ENCODE measurements at places on chromosomes 3 and 15.

GRCh38 chr15:70234256-70234905 lies 136.7 kb upstream of the TLE3 start:
- DNase-seq, result peak; percentile 84

- DNase-seq, result no peak
These were observed 152.9 kb upstream of the SOX2 start for GRCh38 chr3:181558870-181559269.

GRCh38 chr3:12574661-12575060 lies 17.8 kb downstream of the MKRN2 start:
- no peak for DNase-seq

DNA sequence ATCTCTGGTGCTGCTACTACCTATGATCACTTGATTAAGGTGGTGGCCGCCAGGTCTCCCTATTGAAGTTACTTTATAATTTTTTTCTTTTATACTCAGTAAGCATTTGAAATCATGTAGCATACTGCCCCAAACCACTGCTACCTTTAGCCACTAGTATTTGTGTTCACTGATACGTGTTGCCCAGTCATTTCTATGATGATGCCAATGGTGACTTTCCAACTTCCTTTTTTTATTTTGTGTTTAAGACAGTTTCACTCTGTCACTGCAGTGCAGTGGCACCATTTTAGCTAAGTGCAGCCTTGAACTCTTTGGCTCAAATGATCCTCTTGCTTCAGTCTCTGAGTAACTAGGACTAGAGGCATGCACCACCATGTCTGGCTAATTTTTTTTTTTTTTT lies 598.2 kb downstream of the NAALADL2 start:
- no peak for DNase-seq

GRCh38 chr3:49495023-49495422 lies 25.0 kb downstream of the DAG1 start:
- no peak for DNase-seq

DNA sequence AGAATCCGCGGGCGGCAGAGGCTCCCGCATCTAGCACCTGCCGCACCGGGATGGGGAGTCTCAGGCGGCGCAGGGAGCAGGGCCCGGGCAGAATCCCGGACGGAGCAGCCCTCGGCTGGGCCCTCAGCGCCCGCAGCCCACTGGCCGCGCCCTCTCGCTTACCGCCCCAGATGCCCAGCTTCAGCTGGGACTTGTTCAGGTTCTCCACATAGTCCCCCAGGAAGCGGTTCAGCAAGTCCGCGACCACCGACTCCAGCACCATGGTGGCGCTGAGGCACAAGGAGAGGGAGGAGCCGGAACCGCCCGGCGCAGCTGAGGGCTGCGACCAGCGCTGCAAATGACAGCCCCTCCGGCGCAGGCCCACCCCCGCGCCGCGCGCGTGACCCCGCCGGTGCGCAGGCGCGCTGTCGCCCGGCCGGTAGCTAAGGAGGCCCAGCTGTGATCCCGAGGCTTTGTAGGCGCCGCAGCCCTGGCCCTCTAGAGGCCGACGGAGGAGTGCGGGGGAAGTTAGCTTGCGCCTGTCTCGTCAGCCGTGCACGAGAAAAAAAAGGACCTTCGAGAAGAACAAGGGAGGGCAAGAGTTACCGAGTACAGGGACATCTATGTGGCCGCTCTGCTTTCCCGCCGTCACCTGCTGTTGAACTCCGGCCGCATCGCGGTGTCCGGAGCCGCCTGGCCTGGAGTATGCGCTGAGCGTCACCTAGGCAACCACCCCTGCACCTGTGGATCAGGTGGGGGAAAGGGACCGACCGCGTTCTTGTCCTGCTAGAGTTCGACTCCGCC lies at the start of gene VPS13C:
Gene VPS13C, minus strand, starts transcription at position 335 of the 783 bp plus-strand sequence. Its CDS starts 73 bp downstream, at position 262.
- DNase-seq, result peak; percentile 99

DNA sequence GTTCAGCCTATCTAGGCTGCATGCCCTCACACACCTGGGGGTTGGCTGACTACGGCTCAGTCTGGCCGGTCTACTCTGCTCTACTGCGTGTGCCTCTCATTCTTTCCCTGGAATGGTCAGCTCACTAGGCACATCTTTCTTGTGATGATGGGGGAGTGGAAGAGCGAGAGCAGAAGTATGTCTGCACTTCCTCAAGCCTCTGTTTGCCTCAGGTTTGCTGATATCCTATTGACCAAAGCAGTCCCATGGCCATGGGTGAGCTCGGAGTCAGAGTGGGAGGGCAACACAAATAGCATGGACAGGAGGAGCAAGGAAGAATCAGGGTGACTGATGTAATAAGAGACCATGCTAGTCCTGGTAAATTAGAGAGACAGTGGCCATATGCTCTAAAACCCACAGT lies 167.9 kb upstream of the PRICKLE2 start:
- no peak for DNase-seq

GRCh38 chr3:123623346-123623880 lies 38.6 kb upstream of the HACD2 start:
- DNase-seq, result no peak

DNA sequence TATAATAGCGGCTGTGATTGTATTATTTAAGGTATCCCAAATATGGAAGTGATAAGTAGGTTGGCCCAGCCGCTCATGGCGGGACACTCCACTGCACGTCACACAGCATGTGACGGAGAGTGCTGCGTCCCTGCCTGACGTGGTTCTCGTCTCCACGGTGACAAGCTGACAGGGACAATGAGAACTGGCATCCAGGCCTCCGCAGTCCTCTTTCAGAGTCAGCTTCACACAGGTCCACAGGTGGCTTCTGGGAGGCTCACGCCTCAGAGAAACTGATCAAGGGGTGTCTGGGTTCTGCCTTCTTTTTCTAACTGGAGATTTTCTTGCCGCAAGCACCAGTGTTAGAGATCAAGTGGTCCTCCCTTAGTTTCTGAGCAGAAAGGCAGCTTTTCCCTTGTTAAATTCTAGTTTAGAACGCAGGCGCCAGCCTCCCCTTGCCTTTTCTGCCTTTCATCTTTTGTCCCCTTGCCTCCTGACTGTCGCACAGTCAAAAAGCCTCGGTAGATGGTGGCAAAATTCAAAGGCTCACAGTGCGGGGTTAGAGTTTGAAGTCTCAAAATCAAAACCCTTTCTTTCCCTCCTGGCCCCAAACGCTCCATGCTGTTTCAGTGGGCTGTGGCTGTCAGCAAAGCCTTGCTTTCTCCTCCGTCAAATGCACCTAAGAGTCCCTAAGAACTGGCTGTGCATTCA lies 120.9 kb downstream of the ATP10A start:
- no peak for DNase-seq

DNA sequence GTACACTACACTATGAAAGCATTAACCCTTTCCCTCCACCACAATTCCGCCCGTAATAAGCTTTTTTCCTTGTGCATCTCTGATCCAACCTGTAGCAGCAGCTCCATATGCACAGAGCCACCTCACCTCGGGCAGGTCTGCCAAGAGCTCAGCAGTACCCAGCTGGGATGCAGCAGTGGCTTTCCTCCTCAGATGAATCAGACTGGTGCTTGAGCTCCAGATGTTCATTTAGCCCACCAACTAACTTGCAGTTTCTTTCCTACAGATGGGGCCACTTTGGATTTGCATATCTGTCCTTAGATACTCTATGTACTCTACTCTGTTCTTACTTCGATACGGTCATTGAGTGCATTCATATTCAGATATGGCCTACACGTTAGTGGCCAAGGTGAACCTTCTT lies 14.8 kb upstream of the FSIP1 start:
- DNase-seq, result no peak

DNA sequence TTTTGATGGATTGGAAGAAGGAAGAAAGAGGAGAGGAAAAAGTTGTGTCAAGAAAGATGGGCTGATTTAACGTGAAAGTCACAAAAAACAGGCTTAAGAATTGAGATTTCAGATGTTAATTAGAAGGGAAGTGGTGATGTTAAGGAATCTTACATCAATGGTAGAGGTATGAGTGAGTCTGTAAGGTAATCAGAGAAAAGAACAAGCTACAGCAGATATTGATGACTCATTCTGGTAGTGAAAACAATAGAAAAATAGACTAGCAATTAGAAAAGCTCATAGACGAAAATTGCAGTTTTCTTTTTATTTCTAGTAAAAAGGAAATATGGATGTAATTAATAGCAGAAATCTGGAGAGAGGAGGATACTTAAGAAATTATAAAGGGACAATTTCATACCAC lies 559.6 kb downstream of the MCTP2 start:
- DNase-seq, result no peak

GRCh38 chr15:98853617-98854420 lies 153.8 kb downstream of the PGPEP1L start:
- no peak for DNase-seq

GRCh38 chr3:25428789-25429335 lies 799 bp downstream of the RARB start:
- DNase-seq, result no peak

- no peak for DNase-seq
These were observed 247.9 kb downstream of the GBE1 start for GRCh38 chr3:81513591-81513990.

DNA sequence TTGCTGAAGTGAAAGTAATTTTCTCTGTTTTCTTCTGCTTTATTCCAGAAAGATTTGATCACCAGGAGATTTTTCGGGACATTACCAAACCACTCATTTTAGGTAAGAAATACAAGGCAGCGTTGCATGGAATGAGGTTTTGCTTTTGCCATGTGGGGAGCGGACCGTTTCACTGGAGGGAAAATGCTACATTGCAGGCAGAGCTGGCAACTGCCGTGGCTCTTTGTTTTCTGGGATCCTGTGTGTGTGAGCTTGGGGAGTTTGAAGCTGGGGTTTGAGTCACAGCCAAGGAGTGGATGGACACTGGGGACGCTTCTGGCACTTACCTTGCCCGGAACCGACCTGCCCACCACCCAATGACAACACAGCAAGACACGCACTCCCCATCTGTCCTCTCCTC lies 109.9 kb downstream of the APBA2 start:
- no peak for DNase-seq

GRCh38 chr15:58420579-58421043 lies 11.2 kb upstream of the LIPC start:
- DNase-seq, result no peak

DNA sequence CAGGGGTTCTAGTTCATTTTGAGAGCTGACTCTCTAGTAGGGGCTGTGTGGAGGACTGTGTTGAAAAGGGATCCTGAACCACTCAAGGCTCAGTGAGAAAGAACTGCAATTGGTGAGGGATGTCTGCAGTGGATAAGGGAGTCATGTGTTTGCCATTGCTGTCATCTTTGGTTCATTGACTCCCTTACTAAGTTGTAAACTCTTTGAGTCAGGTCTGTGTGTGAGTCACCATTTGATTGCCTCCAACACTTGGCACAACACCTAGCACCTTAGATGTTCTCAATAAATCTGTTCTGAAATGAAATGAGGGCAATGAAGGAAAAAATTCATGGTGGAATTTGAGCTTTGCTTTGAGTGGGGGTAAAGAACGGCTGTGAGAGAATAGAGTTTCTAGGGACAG lies 51.7 kb downstream of the PLS1 start:
- no peak for DNase-seq

DNA sequence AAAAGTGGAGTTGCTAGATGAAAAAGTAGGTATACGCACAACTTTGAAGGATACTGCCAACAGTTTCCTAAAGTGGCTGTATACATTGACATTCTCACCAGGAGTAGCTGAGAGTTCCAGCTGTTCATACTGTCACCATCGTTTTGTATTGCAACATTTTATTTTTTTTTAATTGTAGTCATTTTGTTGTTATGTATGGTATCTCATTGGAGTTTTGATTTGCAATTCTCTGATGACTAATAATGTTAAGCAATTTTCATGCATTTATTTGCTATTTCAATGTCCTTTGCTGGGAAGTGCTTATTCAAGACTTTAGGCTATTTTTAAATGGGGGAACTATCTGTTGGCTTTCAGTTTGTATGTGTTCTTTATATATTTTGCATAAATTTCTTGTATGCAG lies 185.1 kb upstream of the TGFBR2 start:
- peak; percentile 22 for DNase-seq

DNA sequence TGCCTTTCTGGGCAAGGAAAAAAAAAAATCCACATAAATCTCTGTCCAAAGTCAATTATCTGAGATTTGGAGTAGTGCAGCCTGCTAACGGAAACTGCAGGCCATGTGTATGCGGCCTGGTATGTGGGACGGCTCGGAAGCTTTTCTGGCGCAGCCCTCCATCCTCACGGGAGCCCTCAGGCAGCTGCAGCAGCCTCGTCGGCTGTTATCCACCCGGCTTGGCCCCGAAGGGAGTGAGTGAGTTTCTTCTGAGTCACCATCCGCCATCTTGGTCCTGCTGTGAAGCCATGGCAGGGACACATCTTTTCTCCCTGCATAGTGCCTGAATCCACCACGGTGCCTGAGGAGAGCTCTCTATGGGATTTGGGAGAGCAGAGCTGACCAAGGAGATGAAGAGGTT lies 62.8 kb downstream of the POLR2M start:
- DNase-seq, result peak; percentile 94

DNA sequence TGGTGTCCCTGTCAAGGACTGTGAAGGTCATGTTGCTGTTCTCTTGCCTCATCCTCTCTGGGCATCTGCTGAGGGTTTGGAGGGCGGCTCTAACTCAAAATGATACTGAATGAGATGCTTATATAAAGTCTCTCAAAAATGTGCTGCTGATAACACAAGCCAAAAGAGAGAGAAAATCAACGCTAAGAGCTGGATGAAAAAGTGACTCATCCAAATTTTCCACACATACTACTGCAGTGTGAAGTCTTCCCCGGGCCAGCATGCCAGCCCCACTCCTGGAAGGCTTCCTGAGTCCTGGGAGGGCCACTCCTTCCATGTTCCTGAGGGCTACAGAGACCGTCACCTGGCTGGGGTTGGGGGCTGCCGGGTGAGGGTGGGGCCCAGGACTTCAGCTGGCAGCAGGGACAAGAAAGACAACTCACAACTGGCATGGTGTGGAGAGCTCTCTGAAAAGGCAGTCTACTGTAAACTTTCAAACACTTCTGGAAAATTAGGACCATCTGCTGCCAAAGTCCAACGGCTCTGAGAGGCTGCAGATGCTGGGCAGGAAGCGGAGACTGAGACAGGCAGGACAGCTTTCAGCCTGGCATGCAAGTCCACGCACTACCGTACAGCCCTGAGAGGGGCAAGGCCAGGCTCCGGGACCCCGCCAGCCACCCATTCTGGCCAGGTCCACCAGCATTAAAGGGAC lies 200.3 kb downstream of the ADAMTS17 start:
- peak; percentile 39 for DNase-seq

DNA sequence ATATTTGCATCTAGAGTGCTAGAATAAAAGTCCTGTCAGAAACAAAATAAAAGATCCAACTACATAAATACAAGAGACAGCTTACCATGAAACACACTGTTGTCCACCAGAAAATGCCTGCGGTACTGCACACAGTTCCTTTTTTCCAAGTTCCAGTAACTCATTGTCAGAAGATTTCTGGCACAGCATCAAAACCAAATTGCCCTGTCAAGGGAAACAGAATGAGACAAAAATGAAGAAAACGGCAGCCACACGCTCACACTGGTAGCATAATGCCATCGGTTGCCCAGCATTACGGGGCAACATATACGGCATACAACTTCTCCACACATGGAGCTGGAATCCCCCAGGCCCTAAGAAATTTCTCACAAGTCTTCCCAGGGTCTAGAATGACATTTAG lies 40.8 kb downstream of the PLCH1 start:
- DNase-seq, result no peak

Data from AG20443 (cell line).